ENCODE measurements at places on chromosomes 7 and 10.

DNA sequence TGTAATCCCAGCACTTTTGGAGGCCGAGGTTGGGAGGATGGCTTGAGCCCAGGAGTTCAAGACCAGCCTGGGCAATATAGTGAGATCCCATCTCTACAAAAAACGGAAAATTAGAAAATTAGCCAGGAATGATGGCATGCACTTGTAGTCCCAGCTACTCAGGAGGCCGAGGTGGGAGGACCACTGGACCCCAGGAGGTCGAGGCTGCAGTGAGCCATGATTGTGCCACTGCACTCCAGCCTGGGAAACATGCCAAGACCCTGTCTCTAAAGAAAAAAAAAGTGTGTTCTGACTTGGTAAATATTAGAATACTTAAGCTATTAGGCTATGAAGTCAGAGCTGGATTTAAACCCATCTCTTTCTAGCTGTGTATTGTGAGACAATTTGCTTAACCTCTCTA lies 81.0 kb upstream of the KAT6B start:
- DNase-seq = no peak
- no peaks in the 10 kb centered on the region for H3K36me3 ChIP-seq
- H3K4me1 ChIP-seq = peaks cover 1% of the 10 kb centered on the region
- no peaks in the 10 kb centered on the region for H3K27me3 ChIP-seq
- H3K4me3 ChIP-seq = no peak overlapping the region

GRCh38 chr10:43235070-43235900 lies 31.6 kb downstream of the RASGEF1A start:
- H3K4me3 ChIP-seq = no peak overlapping the region
- no peak overlapping the region for H3K27ac ChIP-seq
- no peaks in the 10 kb centered on the region for H3K36me3 ChIP-seq
- peaks cover 23% of the 10 kb centered on the region for H3K4me1 ChIP-seq
- peak; percentile 14 for DNase-seq

DNA sequence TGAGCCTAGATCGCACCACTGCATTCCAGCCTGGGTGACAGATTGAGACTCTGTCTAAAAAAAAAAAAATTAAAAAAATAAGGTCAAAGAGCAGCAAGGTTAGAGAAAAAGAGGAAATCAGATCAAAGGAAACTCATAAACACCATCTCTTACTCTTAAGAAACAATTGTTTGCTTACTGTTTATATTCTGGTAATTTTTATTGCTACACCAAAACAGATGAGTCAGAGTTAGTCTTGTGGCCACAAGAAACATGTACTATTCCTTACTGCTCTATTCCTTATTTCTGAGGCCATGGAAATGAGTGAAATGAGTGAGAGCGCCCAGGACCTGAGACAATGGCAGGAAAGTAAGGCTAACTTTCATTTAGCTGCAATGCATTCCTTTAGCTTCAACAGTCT lies 387.3 kb downstream of the HPSE2 start:
- H3K27ac ChIP-seq = no peak overlapping the region
- no peaks in the 10 kb centered on the region for H3K4me1 ChIP-seq
- no peak overlapping the region for H3K4me3 ChIP-seq
- DNase-seq = no peak
- H3K27me3 ChIP-seq = no peaks in the 10 kb centered on the region

GRCh38 chr10:9382533-9382866 lies 1328.0 kb downstream of the GATA3 start:
- no peak overlapping the region for H3K27ac ChIP-seq
- H3K36me3 ChIP-seq = no peaks in the 10 kb centered on the region
- no peaks in the 10 kb centered on the region for H3K27me3 ChIP-seq
- no peak for DNase-seq
- H3K4me3 ChIP-seq = no peak overlapping the region
- H3K4me1 ChIP-seq = no peaks in the 10 kb centered on the region

DNA sequence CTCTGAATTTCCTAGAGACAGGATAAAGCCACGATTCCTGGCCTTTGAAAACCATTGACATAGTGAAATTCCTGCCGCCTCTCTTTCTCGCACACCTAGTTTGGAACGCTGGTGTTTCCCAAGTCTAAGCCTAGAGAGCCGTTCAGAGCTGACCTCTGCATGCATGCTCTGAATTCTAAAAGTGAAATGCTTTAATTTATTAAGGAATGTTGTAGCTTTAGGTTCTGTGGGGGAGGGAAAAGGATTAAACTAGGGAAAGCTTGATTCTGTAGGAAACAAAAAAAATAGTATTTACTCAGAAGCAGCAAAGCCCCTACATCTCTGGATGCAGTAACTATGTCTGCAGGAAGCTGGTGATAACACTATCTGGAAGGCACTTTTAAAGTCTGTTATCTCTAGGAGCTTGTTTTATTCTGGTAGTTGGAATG lies 27.3 kb downstream of the PFKP start:
- no peak overlapping the region for H3K27ac ChIP-seq
- no peaks in the 10 kb centered on the region for H3K27me3 ChIP-seq
- no peak for DNase-seq
